ENCODE measurements at places on chromosomes 3 and 15. TPM values are rescaled to one million over a fixed set of nuclear protein-coding genes. Genes with fewer than 3 reads are reported as not detected.

The NOX5 gene
- 0.75 TPM for total RNA-seq

The SKIL gene
- total RNA-seq = 117 TPM

The CHRD gene
- total RNA-seq = under 0.01 TPM

The MED12L gene
- 1.3 TPM for total RNA-seq

The GNB4 gene
- 26.2 TPM for total RNA-seq

The FANCD2OS gene
- not detected for total RNA-seq

The MAP6D1 gene
- total RNA-seq = 3.3 TPM

The ITIH1 gene
- not detected for total RNA-seq

The GOLGA8R gene
- 1.0 TPM for total RNA-seq

Measured in kidney epithelial cell (primary cell).